ENCODE measurements at places on chromosomes 5 and 9.

DNA sequence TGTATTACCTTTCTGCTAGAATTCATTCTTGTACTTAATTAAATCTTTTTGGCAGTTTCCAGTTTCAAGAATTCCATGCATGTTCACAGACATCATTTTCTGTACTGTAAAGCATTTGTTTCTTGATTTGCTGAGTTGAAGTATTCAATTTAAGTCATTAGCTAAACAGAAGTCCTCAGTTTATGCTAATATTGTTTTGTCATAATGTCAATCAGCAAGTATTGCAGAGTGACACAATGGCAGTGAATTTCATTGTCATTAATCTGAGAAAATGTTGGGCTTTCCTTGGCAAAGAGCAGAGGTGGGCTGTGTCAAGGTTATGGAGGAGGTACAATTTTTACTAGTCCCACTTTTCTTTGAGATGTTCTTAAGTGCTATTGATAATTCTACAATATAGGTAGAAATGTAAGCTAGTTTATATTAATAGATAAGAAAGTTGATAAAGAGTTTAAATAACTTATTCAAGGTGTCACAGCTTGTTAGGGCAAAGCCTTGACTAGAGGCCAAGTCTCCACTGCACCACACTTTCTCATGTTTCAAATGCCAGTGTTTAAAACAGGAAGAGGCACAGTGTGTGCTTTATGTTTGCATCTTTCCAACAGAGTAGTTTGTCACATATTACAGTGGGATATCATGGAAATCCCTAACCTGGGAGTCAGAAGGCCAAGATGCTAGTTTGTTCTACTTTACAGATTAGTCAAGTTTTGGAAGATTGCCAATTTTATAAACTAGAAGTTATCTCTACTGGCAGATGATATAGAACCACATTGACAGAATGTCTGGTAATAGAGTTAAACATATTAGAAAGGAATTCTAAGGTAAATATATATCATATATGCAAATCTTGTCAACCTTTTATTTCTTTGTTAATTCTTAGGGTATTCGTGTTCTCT lies 56.3 kb downstream of the SLF1 start:
- DNase-seq = no peak

- no peak for DNase-seq
Measured at GRCh38 chr5:179264053-179264782, 81.0 kb downstream of the ADAMTS2 start.

DNA sequence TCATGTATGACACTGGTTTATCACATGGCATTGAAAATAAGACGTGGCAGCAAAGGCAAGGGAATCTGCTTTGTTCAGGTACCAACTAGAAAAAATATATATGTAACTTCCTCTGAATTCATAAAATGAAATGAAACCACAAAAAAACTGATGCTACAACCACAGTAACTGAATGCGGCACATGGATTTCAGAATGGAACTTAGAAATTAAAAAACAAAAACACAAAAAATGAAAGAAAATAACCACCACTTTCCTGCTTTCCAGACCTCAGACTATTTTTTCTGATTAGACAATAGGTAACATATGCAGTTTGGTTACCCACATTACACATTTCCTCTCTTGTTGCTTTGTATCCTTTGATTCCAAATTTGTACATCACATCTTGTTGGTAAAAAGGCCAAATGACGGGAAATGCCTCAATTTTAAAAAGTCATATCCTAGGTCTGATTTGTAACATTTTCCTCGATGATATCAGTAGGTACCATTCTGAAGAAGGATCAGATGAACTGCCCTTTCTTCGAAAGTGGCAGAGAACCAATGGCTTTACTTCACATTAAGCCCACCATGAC lies 18.1 kb upstream of the PDCL start:
- DNase-seq = no peak

GRCh38 chr9:68887232-68887631 lies 126.7 kb downstream of the PRKACG start:
- DNase-seq = no peak

- no peak for DNase-seq
Measured at GRCh38 chr9:38694676-38695075, 25.3 kb downstream of the FAM240B start.

DNA sequence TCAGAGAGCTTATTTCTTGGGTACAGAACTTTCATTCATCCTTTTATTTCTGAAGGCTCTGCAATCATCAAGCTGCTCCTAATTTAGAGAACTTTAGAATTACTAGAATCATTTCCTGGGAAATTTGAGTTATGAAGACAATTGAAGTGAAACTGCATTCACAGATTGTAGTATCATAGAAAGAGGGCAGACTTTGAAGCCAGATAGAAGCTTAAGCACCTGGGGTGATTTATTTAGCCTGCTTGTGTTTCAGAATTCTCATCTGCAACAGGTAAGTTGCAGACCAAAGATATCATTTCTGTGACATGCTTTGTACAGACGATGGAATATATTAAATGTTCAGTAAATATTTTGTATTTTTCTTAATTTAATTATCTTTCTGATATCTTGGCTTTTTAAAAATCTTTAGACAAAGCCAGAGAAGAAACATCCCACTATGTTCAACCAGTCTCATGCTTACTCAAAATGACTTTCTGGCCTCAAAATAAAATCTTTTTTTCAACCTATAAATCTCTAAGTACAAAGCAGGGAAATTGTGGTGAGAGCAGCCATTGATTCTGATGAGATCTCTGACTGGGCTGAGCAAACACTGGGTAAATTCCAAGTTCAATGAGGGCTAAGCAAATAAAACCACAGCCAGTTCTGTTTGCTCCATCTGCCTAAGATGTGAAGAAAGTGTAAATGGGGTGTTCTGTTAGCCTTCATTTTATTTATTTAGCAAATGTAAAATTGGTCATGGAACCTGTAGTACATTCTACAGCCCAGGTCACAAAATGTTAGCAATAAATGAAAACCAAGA lies 264.7 kb upstream of the CCNG1 start:
- no peak for DNase-seq

Measured in iPS DF 19.7 (cell line).